ENCODE measurements at places on chromosomes 13 and 19. TPM values are rescaled to one million over a fixed set of nuclear protein-coding genes. Genes with fewer than 3 reads are reported as not detected.

GRCh38 chr13:97352815-97353214 is 81.2 kb upstream of the RAP2A start:
- DNase-seq = no peak

ZNF296 gene
- polyA plus RNA-seq = 2.1 TPM

DNA sequence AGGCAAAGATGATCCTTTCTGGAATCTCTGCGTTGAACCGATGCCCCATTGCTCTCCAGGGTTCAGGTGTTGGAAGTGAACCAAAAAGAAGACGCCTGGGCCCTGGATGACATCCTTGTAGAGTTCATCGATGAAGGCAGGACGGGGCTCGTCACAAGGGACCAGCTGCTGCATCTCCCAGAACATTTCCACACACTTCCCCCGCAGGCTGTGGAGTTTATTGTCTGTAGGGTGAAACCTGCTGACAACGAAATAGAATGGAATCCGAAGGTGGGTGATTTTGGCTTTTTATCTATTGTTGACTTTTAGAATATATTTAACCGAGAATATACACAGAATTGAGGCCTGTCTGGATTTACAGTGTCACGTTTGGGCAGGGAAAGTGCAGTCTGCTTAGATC is 58.4 kb downstream of the SLC7A9 start:
- DNase-seq = no peak

GRCh38 chr13:90272356-90272755 is 1075.1 kb upstream of the MIR17HG start:
- DNase-seq = no peak

- peak; percentile 95 for DNase-seq
Measured at GRCh38 chr19:58009666-58010301, 7.2 kb upstream of the ZNF606 start.

- DNase-seq = no peak
Measured at GRCh38 chr13:44230071-44230470, 143.6 kb upstream of the SERP2 start.

DNA sequence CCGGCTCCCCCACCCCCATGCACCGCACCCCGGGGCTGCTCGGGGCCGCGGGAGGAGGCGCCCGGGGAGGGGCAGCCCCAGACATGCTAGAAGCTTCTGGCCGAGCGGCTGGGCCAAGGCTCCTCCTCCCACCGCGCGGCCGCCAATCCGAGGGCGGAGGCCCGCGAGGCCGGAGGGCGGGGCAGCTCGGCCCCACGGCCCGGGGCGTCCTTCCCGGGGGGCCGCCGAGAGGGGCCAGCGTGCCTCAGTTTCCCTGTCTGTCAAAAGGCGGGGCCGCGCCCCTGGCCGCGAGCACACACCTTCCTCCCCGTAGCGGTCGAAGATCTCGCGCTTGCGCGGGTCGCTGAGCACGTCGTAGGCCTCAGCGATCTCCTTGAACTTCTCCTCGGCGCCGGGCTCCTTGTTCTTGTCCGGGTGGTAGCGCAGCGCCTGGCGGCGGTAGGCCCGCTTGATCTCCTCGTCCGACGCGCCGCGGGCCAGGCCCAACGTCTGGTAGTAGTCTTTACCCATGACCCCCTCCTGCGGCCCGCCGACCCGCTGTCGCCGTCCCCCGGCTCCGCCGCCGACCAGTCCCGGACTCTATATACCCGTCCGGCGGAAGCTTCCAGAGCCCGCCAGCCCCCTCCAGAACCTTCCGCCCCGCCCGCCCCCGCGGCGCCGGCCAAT is at the start of gene DNAJB1:
Gene DNAJB1, minus strand, starts transcription at position 558 of the 666 bp plus-strand sequence. Its CDS starts 48 bp downstream, at position 510.
- DNase-seq = peak; percentile 52

DNA sequence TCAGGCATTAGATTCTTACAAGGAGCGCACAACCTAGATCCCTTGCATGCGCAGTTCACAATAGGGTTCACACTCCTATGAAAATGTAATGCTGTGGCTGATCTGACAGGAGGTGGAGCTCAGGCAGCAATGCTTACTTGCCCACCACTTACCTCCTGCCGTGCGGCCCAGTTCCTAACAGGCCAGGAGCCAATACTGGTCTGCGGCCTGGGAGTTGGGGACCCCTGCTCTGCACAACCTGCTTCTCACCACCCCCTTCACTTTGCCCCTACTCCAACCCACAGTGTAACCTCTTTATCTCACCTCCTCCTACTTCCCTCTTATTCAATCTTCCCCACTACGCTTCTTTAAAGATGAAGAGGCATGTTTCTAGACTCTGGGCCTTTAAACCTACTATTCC is 240.2 kb downstream of the RGCC start:
- DNase-seq = no peak

Data from renal pelvis (tissue), 12 donors.